Activated CD8-positive, alpha-beta memory T cell treated with anti-CD3 and anti-CD28 coated beads for 48 hours (primary cell): ENCODE measurements at places on chromosomes 4 and X.

- DNase-seq = no peak
Observed at GRCh38 chrX:129934461-129934860, 28.5 kb downstream of the UTP14A start.

DNA sequence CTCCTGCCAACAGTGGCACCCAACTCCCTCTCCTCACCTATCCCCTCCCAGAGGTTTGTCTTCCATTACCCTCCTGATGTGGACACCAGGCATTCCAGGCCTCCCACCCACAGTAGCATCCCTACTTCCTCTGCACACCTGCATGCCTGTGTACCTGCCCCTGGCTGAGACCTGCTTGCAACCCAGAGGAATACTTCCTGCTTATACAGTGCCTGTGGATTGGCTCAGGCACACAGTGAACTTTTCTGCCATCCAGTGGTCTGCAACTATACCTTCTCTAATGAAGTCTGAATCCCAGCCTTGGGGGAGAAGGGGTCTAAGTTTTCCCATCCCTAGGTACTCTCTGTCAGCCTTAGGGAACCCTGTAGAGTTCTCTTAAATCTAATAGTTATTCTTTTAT, 169.9 kb downstream of the IQCM start:
- DNase-seq = no peak

DNA sequence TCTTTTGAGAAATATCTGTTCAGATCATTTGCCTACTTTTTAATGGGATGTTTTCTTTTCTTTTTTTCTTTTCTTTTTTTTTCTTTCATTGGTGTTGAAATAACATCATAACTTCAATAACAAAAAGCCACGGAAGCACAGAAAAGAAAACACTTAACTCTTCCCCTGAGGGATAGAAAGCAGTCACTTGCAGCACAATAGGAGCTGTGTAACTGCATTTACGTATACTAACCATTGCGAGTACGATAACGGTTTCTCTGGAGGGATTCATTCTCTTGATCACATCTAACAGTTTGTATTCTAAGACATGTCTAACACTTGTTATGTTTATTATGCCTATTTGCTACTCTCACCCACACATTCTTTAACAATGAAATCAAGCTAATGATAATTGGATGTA, 27.3 kb downstream of the C4orf46 start:
- DNase-seq = no peak

- no peak for DNase-seq
Observed at GRCh38 chr4:81106150-81106549, 75.6 kb downstream of the BMP3 start.

GRCh38 chr4:73676861-73677323, 56.7 kb upstream of the RASSF6 start:
- DNase-seq = no peak

DNA sequence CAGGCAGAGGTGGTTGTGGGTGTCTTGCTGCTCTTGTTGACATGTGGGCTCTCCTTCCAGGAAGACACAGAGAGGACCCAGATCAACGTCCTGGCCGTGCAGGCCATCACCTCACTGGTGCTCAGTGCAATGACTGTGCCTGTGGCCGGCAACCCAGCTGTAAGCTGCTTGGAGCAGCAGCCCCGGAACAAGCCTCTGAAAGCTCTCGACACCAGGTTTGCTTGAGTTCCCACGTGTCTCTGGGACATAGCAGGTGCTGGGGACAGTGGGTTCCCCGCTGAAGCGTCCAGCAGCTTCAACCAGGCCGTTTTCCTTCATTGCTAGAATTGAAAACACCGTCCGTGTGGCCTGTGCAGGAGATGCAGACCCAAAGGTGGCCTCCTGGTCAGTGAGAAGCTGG, 25.6 kb upstream of the MSANTD1 start:
- no peak for DNase-seq

DNA sequence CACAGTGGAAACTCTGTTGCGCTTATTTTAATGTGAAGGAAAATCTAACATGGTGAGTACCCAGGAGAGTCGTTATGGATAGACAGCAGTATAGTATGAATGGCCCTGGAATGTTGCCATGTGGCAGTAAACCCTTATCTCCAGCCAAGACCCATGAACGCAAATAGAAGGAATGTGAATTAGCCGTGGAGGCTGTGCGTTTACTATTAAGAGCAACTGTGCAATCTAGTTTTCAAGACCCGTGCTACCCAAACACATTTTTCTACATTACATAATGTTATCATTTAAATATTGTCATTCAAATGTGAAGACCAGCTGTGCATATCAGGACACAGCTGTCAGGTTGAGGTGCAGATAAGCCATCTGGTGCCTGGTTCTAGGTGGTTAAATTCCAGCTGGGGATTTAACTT, 13.3 kb upstream of the AGA start:
- DNase-seq = no peak

DNA sequence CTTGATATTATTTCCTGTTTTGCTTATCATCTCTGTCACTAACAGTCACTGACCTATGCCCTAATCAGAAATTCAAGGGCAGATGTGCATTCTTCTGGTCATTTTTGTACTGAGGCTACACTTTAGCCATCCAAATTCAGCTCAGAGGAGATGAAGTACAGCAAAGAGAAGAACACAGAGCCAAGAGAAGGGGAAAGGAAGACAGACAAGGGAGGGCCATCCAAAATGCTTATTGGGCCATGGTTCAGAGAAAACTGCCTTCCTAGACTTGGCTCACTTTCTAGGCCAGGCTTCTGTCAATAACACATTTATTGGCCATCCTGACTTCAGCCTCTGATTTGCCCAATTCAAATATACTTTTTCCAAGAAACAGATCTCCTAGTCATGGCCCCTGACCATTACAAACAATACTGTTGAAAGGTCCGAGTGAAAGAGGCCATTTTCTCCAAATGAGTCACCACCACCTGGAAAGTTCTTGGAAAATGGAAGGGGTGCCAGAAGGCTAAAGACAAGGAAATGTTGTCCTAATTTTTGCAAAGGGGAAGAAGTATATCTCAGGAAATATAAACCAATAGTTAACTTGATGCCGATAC, 56.4 kb downstream of the DCX start:
- no peak for DNase-seq

DNA sequence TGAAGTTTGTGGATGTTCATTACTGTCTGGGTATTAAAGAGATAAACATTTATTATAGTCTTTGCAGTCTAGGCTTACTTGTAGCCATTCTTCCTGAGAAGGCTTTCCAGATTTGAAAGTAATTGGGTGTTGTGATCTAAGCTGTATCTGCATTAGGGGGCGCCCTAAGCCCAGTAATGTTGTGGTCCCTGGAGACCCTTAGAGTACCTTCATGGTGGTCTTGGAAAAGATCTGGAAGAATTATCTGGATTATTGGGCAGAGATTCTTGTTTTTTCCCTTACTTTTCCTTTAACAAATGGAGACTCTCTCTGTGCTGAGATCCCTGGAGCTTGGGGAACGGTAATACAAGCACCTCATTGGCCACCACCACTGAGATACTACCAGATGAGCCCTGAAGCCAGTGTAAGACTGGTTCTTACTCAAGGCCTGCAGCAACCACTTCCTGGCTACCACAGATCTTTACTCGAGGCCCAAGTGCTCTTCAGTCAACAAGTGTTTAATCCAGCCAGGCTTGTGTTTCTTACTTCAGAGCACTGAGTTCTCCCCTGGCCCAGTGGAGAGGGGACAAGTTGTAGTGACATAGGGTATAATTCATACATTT, 63.1 kb downstream of the RTL3 start:
- DNase-seq = no peak

GRCh38 chr4:47213971-47214370, 182.6 kb downstream of the GABRB1 start:
- DNase-seq = no peak

- no peak for DNase-seq
Observed at GRCh38 chrX:7170898-7171297, 22.9 kb upstream of the PUDP start.

DNA sequence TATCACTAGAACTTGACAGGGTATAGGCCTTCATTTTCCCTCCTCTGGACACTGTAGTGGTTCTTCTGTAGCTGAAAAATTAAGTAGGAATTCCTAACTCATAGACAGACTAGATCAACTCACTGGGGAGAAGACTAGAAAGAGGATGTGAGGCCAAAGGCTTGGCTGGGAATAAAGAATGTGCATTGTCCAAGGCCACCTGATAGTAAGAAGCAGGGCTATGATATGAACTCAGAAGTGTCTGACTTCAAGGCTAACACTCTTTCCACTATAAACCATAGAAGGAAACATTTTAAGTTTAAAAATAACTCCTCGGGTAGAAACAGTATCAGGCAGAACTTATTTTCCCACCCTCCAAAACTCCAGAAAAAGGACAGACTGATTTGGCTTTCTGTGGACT, 346.6 kb downstream of the OPHN1 start:
- no peak for DNase-seq

- DNase-seq = no peak
Observed at GRCh38 chr4:74063859-74064258, 25.4 kb upstream of the CXCL3 start.

DNA sequence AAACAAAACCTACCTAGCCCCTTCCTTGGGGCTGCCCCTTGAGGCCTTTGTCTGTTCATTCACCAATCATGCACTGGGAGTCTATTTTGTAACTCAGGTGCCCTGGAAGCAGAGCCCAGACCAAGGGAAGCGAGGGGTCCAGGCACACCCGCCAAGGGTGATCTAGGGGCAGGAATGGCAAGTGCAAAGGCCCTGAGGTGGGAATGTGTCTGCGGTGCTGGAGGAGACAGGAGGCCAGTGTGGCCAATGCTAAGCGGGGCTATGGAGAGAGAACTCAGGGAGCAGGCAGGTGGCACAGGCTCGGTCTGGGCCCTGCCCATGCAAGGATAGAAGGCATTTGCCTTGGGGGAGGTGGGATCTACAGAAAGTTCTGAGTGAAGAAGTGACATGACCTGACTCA, 3.5 kb upstream of the SH3BP2 start:
- DNase-seq = no peak

- no peak for DNase-seq
Observed at GRCh38 chr4:53050361-53050774, 188.3 kb downstream of the RASL11B start.

- no peak for DNase-seq
Observed at GRCh38 chrX:152842772-152843338, 12.0 kb downstream of the NSDHL start.

- no peak for DNase-seq
Observed at GRCh38 chr4:44002368-44002767, 446.2 kb downstream of the KCTD8 start.

DNA sequence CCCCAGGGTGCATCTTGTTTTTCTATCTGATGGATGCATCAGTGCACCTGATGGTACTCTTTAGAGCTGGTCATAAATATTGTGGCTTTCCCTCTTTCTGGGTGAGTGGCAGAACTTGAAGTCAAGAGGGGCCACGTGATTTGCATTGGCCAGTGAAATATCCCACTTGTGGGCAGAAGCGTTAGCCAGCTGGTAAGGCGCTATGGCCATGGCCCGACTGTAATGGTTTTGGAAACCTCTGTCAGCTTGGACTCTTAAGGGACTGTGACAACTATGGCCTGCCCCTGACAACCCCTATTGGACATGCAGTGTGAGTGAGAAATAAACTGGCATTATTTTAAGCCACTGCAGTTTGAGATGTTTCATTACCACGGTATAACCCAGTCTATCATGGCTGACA, 72.8 kb downstream of the SEL1L3 start:
- DNase-seq = no peak

DNA sequence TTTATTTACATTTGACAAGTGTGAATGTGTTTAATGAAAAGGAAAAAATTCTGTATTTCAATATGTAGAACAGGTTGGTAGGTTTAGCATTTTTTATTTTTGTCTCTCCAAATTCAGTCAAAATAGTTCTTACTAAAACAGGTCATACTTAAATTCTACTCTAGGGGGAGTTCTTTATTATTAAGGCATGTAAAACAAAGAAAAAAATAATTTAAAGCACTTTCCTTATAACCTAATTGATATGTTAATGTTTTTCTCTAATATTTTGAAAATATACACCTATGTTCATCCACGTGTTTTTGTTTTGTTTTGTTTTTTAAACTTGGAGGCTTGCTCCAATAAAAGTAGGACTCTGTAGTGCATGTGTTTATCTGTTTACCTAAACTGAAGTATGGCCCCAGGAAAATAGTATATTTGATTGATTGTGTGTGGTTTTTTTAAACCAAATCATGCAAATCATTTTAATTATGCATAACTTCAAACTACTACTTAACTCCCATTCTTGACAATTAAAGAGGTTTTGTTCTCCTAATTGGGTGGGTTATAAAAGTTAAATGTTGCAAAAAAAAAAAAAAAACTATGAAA, 562.7 kb downstream of the RPA4 start:
- DNase-seq = no peak

DNA sequence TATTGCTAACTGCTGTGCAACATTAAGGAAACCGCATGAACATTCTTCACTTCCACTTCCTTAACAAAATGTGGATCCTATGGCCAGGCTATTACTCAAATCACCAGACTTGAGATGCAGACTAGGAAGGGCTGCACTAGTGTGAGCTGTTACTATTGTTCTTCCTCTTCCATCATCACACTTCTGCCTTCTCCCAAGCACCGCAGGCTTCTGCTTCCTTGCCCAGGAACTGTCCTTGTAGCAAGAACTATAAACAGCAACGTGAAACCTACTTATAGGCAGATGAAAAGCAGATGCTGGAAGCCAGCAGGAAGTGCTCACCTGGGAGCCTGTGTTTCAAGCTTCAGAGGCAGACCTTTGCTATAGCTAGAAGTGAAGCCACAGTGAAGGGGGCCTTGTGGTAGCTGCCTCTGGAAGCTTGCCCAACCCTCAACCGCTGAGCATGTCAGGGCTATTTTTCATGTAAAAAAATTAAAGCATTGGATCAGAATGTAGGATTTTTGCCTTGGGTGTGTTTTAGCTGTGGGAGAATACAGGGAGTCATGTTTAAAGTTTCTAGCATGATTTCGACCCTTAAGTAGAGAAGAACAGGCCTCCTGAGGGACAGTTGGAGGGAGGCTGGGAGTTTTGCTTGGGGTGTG, 43.9 kb downstream of the CLNK start:
- no peak for DNase-seq

GRCh38 chr4:158729716-158730559, 6.7 kb upstream of the PPID start:
- DNase-seq = no peak

GRCh38 chrX:131060147-131060546, 2.0 kb downstream of the ARHGAP36 start:
- no peak for DNase-seq

- DNase-seq = no peak
Observed at GRCh38 chrX:2766906-2767305, 15.1 kb downstream of the XG start.

- no peak for DNase-seq
Observed at GRCh38 chr4:138392751-138393308, 150.7 kb upstream of the SLC7A11 start.

DNA sequence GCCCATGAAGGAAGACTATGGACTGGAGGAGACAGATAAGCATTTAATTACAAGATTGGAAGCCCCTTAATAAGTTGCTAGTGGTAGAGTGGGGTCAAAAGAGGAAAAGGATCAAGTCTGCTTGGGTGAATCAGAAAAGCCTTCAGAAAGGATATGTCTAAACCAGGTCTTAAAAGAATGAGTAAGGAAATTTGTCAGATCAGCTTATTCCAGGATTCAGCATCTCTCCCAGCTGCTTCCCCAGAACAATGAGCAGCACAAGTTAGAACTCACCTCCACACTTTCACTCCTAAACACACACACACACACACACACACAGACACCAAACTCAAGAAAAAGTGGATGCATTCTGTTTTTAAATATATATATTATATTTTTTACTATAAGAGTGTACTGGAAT, 166.5 kb downstream of the CPEB2 start:
- no peak for DNase-seq
